ENCODE measurements at places on chromosomes 1 and 21.

DNA sequence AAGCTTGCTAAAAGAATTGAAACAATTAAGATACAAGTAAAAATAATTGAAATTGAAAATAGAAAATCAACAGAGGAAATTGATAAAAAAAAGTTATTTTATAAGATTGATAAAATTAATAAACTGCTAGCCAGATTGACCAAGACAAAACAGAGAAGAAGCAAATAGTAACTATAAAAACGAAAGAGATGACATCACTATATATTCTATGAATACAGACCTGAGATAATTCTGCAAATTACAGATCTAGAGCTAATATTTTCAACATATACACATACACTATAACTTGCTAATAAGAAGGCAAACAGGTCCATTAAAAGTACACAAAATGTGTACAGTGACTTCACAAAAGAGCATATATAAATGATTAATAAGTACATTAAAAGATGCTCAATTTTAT lies 90.1 kb upstream of the RNPC3 start:
- DNase-seq: no peak

GRCh38 chr1:94253456-94254017 lies 16.2 kb upstream of the ARHGAP29 start:
- DNase-seq: no peak

- DNase-seq: no peak
Measured at GRCh38 chr1:212666116-212666775, 33.4 kb downstream of the BATF3 start.

GRCh38 chr1:220497220-220497947 lies 30.6 kb upstream of the MARK1 start:
- no peak for DNase-seq

DNA sequence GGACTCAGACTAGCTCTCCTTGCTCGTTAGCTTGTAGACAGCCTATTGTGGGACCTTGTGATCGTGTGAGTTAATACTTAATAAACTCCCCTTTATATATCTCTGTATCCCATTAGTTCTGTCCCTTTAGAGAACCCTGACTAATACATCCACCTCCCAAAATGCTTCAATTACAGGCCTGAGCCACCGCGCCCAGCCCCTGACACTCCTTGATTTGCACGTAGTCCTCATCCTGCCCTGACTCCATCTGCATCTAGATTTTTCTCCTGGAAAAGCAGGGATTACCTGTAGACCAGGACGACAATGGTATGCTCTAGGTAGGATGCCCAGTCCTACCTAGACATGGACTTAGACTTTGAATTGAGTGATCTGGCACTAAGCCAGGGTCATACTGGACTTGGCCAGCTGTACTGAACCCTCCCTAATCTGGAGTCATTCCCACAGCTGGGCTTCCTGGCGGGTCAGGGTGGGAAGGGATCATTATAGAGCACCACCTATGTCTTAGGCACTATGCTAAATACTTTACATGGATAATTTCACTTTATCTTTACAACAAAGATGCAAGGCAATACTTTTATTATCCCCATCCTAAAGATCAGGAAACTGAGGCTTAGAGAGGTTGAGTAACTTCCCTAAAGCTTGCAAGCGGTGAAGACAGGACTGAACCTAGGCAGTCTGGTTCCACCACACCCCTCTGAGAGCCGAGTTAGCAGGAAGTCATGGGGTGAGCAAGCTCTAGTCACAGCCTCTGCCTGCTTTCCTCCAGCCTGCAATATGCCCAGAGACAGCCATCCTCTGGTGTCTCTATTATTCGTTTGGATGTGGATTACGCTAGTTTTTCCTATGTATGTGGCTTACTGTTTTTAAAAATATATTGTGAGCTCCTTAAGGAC lies 89.4 kb downstream of the DTL start:
- DNase-seq: peak; percentile 15

DNA sequence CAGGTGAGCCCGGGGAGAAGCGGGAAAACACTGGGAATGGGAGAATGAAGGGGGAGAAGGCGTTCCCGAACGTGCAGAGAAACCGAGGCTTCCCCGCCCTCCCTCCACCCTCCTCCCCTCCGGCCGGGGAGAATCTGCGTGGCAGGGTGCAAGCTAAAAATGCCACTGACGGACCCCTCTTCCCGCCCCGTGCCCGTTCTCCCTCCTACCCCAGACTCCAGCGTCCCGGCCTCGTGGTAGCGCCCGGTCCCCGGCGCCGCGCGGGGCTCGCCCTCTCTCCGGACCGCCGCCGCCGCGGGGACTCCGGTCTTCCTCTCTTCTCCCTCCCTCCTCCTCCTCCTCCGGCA lies 81.6 kb upstream of the AK4 start:
- DNase-seq: no peak

GRCh38 chr1:31624309-31624708 lies 6.8 kb downstream of the HCRTR1 start:
- peak; percentile 27 for DNase-seq

- no peak for DNase-seq
Measured at GRCh38 chr1:60813071-60813470, 269.3 kb upstream of the NFIA start.

- no peak for DNase-seq
Measured at GRCh38 chr1:229768232-229768631, 142.2 kb downstream of the URB2 start.

GRCh38 chr1:230056098-230056497 lies 10.9 kb upstream of the GALNT2 start:
- no peak for DNase-seq

- no peak for DNase-seq
Measured at GRCh38 chr1:177857285-177857684, 112.6 kb downstream of the SEC16B start.

DNA sequence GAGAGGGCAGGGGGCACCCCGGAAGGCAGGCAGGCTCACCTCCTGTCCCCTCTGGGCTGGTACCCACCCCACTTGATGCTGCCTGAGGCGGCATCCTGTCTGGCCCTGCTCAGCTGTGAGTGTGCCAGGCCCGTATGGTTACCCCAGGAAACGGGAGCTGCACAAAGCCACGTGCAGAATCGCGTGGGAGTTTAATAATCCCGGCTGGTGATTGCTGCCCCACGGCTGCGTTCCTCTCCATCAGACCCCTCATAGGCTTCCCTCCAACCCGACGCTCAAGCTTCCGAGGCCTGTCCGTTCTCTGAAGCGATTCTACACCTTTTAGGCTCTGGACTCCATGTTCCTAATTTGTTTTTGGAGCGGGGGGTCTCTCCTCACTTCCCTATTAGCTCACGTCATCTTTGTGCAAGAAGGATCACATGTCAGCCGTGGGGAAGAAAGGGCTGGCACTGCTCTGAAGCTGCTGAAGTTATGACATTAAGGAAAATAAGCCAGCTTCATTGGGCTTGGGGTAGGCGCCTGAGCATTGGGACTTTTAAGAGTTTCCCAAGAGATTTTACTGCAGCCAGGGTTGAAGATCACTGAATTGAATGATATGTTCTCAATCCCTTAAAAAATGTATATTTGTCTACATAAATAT lies 1.1 kb upstream of the B3GALT5 start:
- DNase-seq: no peak

DNA sequence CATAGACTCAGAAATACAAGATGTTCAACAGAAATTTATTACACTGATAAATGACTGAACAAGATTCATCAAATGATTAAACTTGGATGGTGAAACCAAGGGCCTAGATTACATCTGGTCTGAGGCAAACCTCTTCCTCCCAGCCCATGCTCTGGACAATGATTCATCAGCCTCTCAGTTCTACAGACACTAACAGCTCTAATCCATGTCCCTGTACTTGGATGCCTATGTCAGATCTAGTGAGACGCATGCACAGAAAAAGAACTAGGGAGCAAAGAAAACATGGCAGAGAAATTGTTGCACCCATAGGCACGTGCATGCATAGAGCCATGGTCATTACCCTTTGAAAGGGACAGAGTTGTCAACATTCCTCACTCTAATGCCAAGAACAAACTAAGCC lies 250.1 kb downstream of the KCNH1 start:
- DNase-seq: peak; percentile 28

- DNase-seq: no peak
Measured at GRCh38 chr1:226095286-226095685, 32.8 kb downstream of the H3-3A start.

GRCh38 chr1:101239095-101240040 lies 2.5 kb downstream of the S1PR1 start:
- DNase-seq: peak; percentile 83

DNA sequence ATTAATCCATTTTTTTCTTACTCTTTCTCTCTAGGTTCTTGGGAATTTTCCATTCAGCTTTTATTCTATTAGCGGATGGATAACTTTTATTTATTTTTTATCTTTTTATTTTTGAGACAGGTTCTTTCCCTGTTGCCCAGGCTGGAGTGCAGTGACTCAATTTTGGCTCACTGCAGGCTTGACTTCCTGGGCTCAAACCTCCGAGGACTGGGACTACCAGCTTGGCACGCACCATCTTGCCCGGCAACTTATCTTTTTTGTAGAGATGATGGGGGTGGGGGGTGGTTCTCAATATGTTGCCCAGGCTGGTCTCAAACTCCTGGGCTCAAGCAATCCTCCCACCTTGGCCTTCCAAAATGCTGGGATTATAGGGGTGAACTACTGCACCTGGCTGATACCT lies 36.1 kb upstream of the CHIT1 start:
- DNase-seq: no peak

- DNase-seq: no peak
Measured at GRCh38 chr1:188325211-188325610, 1496.5 kb downstream of the PLA2G4A start.

DNA sequence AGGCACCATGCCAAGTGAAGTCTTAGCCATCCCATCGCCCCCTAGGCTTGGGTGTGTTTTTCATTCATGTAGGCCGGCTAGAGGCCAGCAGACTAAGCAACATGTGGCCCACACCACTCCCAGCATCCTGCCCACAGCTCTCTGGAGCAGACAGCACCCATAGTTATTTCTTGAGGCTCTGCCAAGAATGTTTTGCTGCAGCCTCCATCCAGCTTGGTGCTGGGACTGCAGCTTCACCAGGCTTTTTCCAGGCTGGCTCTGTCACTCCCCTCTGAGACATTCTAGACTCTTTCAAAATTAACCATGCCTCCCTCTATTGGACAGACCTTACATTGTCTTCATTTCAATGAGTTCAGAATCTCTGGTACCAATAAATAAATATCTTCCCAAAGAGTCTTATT lies 104.2 kb downstream of the DUSP10 start:
- no peak for DNase-seq

- no peak for DNase-seq
Measured at GRCh38 chr1:214228976-214229375, 52.0 kb upstream of the SMYD2 start.

DNA sequence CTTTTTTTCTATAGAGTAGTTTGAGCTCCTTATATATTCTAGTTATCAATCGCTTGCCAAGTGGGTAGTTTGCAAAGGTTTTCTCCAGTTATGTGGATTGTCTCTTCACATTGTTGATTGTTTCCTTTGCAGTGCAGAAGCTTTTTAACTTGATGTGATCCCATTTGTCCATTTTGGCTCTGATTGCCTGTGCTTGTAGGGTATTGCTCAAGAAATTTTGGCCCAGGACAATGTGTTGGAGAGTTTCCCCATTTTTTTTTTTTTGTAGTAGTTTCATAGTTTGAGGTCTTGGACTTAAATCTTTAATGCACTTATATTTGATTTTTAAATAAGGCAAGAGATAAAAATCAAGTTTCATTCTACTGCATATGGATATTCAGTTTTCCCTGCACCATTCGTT lies 774.8 kb upstream of the ADAMTS5 start:
- no peak for DNase-seq

GRCh38 chr1:196466654-196467053 lies 141.6 kb downstream of the KCNT2 start:
- DNase-seq: no peak

DNA sequence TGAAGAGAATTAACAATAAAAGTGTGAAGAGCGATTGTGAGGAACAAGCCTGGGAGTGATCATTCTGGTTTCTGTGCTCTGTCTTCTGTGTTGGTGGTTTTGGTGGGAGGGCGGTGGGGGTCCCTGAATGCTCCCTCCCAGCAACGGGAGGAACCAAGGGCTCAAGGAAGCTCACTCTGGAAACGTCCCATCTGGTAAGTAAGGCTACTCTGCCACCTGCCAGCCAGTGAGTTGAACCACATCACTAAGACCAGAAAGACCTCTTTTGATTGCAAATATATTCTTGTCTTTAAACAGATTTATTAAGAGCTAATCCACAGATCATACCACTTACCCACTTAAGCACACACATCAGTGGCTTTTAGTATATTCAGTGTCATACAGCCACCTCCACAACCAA lies 125.0 kb downstream of the PRDM2 start:
- no peak for DNase-seq

- DNase-seq: no peak
Measured at GRCh38 chr1:24020025-24020424, 39.9 kb upstream of the SRSF10 start.

GRCh38 chr1:171220581-171221054 lies 27.7 kb upstream of the FMO1 start:
- DNase-seq: no peak

DNA sequence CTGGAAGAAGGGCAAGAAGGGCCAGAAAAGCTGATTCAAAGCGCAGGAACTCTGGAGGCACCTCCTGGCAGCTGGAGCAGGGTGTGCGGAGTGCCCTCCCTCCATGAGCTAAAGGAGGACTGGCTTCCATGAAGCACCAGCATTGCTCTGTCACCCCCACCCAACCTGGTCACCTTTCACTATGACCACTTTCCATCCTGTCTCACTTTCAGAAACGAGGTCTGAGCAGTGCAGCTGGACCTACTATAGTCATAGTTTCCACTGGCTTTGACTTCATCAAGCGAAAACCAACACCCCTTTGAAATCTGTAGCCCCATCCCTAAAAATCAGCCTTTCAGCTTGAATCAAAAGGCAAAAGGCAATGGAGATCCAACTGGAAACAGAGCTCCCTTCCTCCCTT lies 84.8 kb upstream of the CACNA1E start:
- peak; percentile 47 for DNase-seq

- DNase-seq: peak; percentile 6
Measured at GRCh38 chr1:186435336-186435735, 25.6 kb downstream of the PDC start.

DNA sequence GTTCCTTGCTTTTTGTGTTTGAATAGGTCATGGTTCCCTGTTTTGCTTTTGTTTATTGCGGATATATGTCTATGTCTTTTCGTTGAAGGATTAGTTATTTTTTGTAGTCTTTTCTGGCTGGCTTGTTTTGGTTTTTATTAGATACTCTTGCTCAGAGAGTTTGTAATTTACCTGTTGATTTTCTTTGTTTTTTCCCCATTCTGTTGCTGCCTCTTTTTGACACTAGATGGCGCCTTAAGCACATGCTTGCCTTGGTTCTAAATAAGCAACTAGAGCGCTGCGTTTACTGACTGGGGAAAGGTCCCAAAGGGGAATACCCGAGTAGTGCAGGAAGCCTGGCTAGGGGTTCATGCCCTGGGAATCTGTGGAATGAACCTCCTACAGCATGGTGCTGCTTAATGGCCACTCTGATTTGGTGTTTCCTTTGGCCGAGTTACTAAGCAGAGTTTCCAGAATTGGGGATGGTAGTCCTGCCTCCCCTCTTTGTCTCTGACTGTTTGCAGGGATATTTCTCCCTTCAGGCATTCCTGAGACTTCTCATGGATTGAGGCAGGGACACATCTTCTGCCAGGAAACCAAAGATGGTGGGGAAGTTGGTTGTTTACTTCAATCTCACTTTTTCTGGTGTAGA lies 143.2 kb downstream of the PTPRU start:
- peak; percentile 40 for DNase-seq

- peak; percentile 56 for DNase-seq
Measured at GRCh38 chr1:46413596-46413985, 19.5 kb downstream of the FAAH start.

GRCh38 chr1:183758913-183759312 lies 46.0 kb upstream of the RGL1 start:
- DNase-seq: no peak

- no peak for DNase-seq
Measured at GRCh38 chr1:12346483-12347151, 116.8 kb downstream of the VPS13D start.

Data from activated CD4-positive, alpha-beta T cell treated with anti-CD3 and anti-CD28 coated beads, Interleukin-10, Interleukin-2, amounts not matched to agents 100 ng/mL and 50 ng/mL, durations not matched to agents 16 hours and 8 hours (primary cell).